ENCODE measurements at places on chromosomes 1 and 21.

DNA sequence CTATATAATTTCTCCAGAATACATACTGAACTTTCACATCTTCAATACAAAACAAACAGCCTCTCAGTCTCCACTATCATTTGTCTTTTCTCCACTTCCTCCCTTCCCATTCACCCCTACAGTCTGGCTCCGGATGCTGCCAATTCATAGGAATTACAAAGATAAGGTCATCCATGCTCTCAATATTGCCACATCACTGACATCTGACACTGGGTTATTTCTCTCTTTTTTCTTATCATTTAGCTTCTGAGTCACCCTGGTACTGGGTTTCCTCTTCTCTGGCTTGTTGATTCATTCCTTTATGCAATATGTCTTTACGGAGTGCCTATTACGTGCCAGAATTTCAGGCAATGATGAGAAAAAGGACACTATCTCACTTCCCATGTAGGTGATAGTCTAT lies 3.1 kb upstream of the SH3BP5L start:
- DNase-seq: no peak

DNA sequence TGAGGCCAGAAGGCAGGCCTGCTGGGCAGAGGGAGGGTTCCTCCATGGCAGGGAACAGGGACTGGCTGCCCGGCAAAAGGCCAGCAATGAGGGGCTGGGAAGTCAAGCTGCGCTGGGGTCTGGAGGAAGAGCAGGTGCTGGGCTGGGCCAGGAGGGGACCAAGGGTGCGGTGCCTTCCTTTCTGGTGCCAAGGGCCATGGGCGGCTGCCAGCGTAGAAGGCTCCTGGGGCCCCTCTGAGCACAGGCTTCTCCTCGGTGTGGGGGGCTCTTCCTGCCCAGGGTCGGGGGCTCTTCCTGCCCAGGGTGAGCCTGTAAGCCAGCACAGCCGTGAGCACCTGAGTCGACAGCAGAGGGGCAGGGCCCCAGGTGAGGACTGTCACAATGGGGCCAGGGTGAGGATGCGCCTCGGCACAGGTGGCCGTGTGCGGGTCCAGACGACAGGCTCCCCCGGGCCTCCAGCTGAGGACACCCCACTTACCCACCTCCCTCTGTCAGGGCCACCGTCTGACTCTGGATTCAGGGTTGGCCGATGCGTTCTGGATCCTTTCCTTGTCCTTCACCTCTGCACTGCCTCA lies 10.7 kb upstream of the DNMT3L start:
- DNase-seq: no peak

GRCh38 chr1:70061231-70061630 lies 144.1 kb downstream of the LRRC40 start:
- no peak for DNase-seq

GRCh38 chr1:155339515-155340097 lies 18.9 kb downstream of the RUSC1 start:
- no peak for DNase-seq

DNA sequence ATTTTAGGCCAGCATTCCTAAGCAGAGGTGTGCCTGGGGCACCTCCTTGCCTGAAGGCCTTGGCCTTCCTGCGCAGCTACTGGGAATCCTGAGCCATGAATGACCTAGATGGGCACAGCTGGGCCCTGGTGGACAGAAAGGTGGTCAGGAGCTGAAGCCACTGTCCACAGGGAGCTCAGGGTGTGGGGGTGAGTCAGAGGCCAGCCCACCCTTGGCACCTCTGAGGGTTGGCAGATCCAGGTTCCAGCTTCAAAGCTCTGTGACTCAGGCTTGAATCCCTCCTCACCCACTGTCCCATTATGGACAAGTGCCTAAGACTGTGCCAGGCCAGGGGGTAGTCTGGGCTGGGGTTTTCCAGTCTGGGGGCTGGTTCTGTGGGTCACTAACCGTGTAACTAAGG lies 6.4 kb upstream of the EDN2 start:
- no peak for DNase-seq

- no peak for DNase-seq
Measured at GRCh38 chr1:176157995-176158394, 49.1 kb downstream of the COP1 start.
